Fibroblast of the aortic adventitia (primary cell): ENCODE measurements at places on chromosomes 5 and 9. TPM values are rescaled to one million over a fixed set of nuclear protein-coding genes. Genes with fewer than 3 reads are reported as not detected.
A peak's percentile ranks its signal among the peaks of the same experiment; 100 is the strongest.

GRCh38 chr5:73497497-73498056, 665 bp upstream of the BTF3 start:
- no peak for DNase-seq

DNA sequence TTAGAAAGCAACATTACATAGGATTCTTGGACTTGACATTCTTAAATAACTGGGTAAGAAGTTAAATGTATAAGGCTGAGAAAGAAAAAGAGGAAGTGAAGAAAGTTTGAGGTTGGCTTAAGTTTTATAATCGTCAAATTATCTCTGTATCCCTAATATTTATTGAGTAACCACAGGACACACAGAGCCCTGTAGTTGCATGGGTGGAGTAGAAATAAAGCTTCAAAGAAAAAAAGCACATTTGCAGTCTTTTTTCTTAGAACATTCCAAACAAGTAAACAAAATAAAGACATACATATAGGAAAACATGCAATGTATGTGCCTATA, 137.0 kb downstream of the CCDC192 start:
- no peak for DNase-seq

DNA sequence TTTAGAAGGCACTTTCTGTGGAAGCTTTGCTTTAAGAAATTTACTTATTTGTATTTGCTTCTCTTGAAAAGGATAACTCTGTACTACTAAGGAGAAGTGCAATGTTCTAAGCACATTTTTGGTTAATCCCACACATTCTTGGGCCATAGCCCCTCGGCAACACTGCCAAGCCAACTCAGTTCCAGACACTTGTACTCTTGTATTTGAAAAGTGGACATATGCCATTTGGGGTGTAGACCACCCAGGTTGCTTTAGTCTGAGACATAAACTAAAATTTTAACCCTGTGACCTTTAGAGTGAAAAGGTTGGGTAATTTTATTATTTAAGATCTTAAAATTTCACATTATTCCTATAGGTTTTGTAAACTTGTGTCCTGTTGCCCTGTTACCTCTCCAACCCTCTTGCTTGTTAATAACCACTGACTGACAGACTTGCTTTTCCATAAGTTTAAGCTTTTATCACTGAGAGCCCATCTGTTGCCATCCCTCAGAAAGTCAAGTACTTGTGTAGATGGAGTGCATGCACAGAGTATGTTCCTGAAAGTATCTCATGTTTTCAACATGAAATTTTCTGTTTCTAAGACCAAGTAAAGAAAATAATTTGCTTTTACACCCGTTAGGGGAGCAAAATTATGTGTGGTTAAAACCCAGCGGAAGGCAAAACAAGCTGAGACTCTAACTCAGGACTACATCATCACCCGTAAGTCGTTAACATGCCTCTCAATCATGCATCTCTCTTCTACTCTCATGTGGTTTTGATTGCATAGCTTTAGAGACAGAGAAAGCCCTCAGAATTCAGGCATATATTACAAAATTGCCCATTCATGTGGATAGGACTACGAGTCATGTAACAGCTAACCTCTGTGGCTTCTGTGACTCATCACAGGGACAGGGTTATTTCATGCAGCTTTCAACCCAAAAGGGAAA, 117.3 kb downstream of the GDNF start:
- DNase-seq = peak; percentile 88

GRCh38 chr9:27766073-27766835, 193.0 kb upstream of the C9orf72 start:
- no peak for DNase-seq

DNA sequence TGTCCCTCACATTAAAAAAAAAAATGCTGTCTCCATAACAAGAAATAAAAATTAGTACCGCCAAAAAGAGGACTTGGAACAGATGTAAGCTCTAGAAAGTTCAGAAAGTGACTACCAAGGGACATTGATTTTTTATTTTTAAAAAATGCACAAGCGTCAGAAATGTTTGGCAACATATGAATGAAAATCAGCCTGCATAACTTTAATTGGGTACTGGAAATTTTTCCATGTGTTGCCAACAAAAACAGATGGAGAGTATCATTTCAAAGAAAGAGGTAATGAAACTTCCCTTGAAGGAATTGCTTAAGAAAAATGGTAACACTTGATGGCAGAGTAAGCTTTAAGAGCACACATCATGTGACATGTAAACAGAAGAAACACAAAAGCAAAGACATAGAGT, 47.2 kb downstream of the OR2K2 start:
- DNase-seq = peak; percentile 25

Gene TEK
- total RNA-seq = 1.7 and 3.8 TPM in 2 replicates

Gene GABRA6
- not detected in 2 replicates for total RNA-seq

DNA sequence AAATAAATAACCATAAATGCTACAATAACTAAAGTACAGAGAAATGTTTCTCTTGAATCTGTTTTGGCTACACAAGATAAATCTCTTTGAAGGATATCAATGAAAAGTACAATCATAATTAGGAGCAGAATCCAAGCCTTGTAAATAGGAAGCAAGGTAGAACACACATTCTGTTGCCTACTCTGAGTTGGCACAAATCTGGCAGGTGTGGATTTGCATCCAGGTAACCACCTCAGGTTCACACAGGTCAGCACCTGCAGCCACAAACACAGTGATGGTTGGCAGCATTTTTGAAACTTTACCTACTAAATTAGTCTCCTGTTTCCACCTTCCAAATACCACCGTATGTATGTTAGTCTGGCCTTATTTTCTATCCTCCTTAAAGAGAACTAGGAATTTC, 105.3 kb upstream of the PIK3R1 start:
- DNase-seq = no peak

DNA sequence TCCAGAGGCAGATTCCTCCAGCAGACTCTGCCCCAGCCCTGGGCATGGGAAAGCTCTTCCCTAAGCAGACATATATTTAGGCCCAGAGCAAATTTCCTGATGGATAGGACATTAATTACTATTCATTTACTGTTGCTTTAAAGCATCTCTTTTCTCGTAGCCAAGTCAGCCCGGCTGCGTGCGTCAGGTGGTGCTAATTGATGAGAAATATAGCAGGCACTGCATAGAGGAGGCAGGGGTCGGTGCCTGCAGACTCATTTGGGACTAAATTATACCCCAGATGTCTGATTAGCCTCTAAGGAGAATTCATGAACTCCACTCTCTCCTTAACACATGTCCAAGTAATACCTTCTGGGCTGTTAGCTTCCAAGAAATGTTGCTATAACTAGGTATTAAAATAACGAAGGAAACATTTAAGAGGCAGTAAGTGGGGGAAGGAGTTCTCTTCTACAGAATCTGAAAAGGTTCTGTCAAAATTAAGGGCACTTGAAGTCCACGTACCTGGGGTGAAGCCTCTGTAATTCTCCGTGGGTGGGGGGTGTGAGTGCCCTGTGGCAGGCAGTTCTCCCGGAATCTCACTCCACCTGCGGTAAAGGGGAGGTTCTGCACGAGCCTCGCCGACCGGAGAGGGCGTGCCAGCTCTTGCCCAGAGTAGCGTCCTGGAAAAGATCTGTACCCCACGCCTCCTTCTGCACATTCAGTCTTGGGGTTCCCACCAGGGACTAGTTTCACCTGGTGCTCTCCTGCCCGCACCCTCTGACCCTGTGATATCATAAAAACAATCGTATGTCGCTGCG, 115.9 kb upstream of the FCN2 start:
- DNase-seq = no peak

DNA sequence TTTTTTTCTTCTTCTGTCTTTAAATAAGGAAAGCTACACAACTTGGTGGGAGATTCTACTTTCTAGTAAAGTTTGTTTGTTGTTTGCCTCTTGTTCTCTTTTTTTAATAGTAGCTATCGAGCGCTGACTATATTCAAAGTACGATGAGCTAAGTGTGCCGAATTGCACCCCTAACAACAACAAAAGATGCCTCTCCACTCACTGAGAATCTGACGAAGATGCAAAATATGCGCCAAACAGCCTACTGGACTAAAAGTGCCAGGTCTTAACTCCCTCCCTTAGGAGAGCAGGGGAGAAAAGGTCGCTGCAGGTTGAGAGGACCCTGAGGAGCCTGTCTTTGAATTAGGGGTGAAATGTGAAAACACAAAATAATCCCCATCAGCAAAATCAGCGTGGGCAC, 713.8 kb upstream of the WWC1 start:
- no peak for DNase-seq

- DNase-seq = no peak
Measured at GRCh38 chr5:56705217-56705616, 110.1 kb upstream of the MAP3K1 start.

Gene PCDHGA11
- total RNA-seq = 7.6 and 17.8 TPM in 2 replicates

Gene MLLT3
- total RNA-seq = 4.3 and 19.8 TPM in 2 replicates

- no peak for DNase-seq
Measured at GRCh38 chr9:33446240-33446945, 1.0 kb downstream of the AQP3 start.

DNA sequence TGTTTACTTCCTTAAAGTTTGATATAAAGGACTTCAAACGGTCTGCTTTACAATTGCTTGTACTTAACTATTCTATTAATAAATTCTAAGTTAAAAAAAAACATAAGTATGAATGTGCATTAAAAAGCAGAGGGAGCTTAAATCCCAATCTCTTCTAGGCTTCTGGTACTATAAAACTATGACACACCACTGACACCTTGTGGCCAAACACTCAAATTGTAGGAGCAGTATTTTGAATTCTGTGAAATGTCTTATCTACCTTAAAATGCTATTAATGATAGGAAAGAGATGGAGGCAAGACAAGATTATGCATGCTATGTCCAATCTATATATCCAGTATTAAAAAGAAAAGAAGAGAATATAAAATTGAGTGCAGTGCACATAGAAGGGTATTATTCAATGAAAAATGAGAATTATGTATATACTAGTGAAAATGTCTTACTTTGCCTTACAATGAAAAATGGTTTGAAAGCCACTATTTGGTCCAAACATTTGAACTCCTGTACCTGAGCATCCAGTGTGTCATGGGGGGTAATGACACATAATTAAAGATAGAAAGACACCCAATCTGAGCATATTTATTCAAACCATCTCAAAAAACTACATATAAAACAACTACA, 87.6 kb downstream of the ERP44 start:
- DNase-seq = peak; percentile 59

DNA sequence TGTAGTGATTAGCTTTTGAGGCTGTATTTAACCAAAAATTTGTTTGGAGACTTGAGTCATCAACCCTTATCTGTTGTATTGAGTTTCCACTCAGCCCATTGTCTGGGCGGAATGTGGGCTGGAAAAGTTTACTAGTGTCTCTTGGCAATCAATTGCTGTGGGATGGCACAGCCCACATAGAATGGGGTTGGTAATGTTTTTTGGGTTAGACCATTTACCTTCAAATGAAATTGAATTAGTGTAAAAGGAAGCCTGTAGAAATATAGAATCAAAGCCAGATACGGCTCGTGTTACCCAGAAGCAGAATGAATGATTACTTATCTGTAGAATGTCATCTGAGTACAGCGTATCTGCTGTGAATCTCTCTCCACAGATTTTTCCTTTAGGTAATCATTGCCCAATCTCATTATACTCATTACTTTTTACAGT, 142.9 kb downstream of the AOPEP start:
- peak; percentile 89 for DNase-seq

GRCh38 chr5:67050635-67051034, 146.0 kb downstream of the CD180 start:
- DNase-seq = no peak

DNA sequence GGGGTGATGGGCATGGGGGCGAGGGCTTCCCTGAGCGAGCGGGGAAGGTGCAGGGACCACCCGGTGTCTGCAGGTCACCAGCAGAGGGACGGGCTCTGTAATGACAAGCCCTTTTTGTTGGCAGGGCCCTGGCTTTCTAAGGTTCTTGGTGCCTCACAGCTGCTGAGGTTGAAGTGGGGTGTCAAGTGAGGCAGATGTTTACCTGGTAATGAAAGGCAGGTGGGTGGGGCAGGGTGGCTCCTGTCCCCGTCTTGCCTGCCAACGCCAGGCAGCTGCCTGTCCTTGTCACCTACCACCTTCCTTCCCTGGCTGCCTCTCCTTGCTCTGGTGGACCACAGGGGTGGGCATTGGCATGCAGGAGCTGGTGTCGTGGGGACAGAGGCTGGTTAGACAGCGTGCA, 41.0 kb upstream of the SEMA4D start:
- DNase-seq = no peak

Gene SLC25A25
- total RNA-seq = 15.2 and 20.2 TPM in 2 replicates

- no peak for DNase-seq
Measured at GRCh38 chr9:110006657-110007056, 201.3 kb downstream of the C9orf152 start.

Gene HMHB1
- total RNA-seq = not detected in 2 replicates

- no peak for DNase-seq
Measured at GRCh38 chr9:97387936-97388684, 23.8 kb upstream of the TDRD7 start.

GRCh38 chr5:32802764-32803163, 91.6 kb downstream of the NPR3 start:
- no peak for DNase-seq

- peak; percentile 87 for DNase-seq
Measured at GRCh38 chr5:128782446-128782845, 182.8 kb upstream of the SLC27A6 start.

DNA sequence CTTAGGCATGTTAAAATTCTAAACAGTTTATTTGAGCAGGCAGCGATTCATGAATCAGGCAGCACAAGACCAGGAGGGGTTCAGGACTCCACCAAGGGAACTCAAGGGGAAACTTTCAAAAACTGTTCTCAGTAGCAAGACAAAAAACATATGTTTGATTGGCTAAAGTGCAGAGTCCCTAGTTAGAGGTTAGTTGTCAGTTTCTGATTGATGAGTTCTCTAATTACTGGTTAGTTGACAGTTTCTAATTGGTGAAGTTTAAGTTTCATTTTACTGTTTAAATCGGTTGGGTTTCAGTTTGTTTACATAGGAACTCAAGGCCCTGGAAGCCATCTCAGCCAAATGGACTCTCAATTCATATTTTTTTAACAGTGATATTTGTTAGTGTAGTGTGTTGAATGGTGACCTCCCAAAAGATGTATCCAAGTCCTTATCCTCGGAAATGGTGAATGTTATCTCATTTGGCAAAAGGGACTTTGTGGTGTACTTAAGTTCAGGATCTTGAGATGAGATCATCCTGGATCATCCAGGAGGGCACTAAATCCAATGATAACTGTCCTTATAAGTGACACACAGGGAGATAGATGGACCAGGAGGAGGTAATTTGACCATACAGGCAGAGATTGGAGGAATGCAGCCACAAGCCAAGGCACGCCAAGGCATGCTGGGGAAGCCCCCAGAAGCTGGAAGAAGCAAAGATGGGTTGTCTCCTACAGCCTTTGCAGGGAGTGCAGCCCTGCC, 219.2 kb upstream of the RAI14 start:
- DNase-seq = peak; percentile 27

Gene MAMDC4
- 0.81 TPM in 1 of 2 replicates, not detected in the other for total RNA-seq

Gene KIF27
- total RNA-seq = 6.0 and 7.2 TPM in 2 replicates

- DNase-seq = no peak
Measured at GRCh38 chr5:121744577-121744976, 107.1 kb upstream of the FTMT start.
